MM.1S (cell line): ENCODE measurements at places on chromosomes 6 and 20.
A peak's percentile ranks its signal among the peaks of the same experiment; 100 is the strongest.

DNA sequence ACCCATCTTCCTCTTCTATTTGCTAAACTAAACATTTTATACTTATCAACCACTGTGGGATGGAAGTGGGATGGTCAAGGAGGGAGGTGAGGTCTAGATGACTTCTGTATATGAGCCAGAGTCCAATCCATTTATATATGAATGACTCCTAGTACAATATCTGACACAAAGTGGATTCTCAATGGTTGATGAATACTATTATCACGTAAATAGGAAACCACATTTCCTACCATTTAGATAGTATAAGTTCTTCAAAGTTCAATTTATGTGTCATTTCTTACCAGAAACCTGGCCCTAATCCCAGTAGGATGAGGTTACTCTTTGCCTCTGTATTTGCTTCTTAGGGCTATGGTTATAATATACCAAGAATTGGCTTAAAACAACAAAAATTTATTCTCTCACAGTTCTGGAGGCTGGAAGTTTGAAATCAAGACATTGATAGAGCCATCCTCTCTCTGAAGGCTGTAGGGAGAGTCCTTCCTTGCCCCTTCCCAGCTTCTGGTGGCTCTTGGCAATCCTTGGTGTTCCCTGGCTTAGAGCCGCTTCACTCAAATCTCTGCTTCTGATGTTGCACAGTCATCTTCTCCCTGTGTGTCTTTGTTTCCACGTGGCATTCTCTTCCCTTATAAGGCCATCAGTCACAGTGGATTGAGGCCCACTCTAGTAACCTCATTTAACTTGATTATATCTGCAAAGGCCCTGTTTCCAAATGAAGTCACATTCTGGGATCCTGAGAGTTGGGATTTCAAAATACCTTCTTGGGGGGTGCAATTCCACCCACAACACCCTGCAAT lies 41.0 kb upstream of the RAB23 start:
- DNase-seq: no peak

GRCh38 chr6:97440590-97441176 lies 157.7 kb upstream of the MMS22L start:
- peak; percentile 80 for DNase-seq

- DNase-seq: no peak
Measured at GRCh38 chr6:90715093-90715655, 128.3 kb upstream of the MAP3K7 start.

GRCh38 chr20:24863356-24863755 lies 85.7 kb upstream of the CST7 start:
- no peak for DNase-seq

DNA sequence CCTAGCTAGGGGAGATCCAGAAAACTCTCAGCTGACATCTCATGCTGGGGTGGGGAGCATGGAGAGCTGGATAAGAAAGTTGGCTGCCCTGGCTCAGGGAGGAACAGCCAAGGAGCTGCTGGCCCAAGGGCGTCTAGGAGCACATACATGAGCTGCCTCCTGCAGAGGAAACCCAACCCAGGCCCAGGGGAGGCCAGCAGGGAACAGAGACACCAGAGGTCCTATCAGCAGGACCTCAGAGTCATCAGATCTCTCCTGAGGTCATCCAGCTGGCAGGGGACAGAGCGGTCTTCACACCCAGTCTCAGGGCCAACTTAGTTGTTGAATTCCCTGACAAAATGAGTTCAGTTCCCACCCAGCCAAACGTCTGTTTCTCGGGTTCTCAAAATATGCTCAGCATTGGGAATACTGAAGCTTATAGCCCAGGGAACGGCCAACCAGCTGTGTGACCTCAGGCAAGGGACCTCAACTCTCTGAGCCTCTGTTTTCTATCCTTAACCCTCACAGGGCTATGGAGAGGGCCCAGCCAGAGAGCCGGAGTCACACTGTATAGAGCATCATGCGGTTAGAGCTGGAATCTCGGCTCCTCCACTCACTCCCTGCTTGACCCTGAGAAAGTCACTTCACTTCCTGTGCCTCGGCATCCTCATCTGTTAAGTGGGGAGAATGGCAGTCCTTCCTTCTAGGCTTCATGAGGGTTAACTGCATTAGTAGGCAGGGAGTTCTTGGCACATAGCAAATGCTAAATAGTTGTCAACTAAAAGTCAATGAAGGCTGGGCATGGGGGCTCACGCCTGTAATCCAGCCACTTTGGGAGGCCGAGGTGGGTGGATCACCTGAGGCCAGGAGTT lies 13.8 kb downstream of the ADA start:
- DNase-seq: no peak

DNA sequence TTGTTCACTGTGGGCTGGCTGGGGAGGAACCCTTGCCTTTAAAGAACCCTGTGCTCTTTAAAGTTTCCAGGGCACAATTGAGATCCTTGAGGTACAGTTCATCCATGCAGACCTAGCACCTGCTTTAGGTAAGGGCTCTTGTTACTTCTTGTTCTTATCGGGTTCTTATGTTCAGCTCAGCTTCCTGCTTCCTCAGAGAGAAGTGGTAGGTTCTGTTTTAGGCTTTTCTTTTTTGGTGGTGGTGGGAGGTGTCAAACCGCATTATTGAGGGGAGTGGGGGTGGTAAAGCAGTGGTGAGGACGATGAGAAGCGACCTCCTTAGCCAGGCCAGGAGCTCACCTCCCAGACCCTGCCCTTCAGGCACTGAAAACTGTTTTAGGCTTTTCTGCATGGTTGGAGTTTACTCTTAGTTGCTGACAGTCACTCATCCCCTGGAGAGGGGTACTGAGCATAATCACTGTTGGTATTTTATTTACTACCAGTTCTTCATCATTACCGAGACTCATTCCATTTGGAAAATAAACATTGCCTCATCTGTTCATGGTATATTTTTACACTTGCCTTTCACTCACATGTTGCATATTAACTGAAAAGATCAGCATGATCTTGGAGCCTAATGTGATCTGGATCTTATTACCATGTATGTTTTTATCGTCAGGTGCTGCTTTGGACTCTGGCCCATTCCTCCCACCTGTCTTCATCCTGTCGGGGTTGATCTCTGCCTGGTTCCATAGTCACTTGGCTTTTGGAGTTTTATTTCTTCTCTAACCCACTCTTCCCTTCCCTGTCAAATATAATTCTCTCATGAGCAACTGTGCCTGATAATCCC lies 35.4 kb downstream of the SLC16A10 start:
- DNase-seq: no peak

DNA sequence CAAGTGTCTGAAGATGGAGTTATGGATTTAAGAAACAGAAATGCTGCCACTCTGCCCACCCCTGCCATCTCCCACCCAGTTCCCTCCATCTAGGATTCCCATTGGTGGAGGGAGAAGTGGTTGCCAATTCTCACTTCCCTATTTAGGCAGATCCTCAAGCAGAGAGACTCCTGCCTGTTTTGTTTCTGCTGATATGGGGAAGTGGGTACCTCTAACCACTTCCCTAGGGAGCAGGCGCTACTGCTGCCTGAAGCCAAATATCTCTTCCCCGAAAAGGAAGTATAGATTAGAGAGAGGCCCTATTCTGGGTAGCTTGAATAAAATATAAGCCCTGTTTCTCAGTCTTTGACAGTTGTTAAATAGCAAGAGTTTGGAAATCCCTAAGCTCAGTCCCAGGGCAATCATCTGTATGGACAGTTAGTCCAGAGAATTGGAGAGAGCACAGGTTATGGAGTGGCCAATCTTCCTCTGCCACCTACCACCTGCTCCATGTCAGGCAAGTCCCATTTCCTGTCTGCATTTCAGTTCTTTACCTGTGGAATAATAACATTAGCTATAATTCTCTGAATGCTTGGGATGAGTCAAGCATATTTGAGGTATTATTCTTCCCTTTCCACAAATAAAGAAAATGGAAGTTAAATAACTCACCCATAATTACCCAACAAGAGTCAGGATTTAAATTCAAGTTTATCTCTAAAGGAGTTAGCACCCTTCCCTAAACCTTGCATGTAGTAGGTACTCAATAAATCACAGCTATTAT lies 2.6 kb upstream of the ADGB start:
- DNase-seq: no peak

GRCh38 chr6:155544677-155545076 lies 89.0 kb upstream of the NOX3 start:
- no peak for DNase-seq

DNA sequence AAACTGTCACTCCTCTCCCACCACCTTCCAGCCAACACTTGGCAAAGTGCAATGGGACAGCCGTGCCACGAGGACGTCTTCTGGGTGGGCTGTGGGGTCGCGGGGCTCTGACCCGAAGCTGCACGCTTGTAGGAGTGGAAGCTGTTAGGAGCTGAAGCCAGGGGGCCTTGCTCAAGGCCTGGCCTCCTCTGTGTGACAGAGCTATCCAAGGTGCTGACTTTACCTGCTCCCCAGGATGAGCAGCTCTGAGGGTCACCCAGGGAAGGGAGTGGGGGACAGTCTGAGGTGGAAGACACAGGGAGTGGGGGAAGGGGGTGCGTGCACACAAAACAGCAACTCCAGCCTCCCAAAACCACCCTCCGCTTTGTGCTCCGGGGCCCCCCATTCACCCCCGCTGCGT lies 17.5 kb upstream of the CHRNA4 start:
- DNase-seq: no peak

DNA sequence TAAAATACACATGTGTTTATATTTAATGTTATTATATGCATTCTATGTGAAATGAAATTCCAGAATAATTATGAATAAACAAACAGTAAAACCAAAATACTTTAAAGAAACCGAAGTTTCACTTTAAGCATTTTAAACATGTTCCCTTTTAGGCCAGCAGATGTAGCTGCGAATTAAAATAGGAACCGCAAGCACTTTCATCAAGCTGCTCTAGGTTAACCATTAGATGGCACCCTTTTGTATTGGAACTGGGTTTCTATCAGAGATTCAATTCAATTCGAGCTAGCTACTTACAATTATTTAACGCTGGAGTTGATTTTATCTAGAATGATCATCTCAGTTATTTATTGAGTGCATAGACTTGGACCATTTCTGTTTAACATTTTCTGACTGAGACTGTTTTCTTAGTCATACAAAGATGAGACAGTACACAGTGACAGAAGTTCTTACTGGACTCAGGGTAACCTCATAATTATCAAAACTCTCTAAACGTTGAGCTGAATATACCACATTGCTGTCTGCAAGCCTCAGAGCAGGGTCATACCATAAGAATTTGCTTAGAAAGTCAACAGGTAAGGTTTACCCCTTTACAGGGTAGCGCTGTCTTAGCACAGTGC lies 8.5 kb downstream of the TMEM242 start:
- DNase-seq: peak; percentile 69

- DNase-seq: no peak
Measured at GRCh38 chr6:139583420-139583819, 209.0 kb upstream of the CITED2 start.

- no peak for DNase-seq
Measured at GRCh38 chr20:1295276-1295930, 29.3 kb downstream of the SNPH start.

- peak; percentile 10 for DNase-seq
Measured at GRCh38 chr6:5968817-5969734, 37.6 kb downstream of the NRN1 start.

DNA sequence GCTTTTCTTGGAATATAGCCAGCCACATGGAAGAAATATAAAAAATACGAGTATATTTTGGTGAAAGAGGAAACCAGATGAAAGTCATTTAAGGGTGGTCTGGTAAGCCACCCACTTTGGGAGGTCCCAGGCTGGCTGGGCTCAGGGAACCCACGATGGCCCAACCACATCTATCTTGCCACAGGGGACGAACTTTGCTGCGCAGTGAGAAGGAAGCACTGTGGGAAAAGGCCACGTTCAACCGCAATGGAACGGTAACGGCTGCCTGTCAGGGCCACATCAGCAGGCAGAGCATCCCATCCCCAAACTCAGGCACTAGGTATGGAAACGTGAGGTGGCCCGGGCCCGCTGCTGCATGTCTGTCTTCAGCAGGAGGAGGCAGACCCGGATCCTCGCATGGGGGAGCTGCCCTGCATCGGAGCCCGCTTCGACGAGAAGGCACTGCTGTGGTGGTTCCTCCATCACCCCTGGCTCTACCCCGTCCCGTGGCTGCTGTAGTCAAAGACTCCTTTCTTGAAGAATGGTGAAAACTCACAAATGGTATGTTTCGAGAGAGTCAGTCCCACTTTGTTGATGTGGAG lies 300.4 kb downstream of the KIF16B start:
- no peak for DNase-seq

GRCh38 chr6:85115876-85116275 lies 334.0 kb upstream of the NT5E start:
- DNase-seq: no peak

GRCh38 chr6:140602431-140603248 lies 1228.2 kb upstream of the CITED2 start:
- no peak for DNase-seq

DNA sequence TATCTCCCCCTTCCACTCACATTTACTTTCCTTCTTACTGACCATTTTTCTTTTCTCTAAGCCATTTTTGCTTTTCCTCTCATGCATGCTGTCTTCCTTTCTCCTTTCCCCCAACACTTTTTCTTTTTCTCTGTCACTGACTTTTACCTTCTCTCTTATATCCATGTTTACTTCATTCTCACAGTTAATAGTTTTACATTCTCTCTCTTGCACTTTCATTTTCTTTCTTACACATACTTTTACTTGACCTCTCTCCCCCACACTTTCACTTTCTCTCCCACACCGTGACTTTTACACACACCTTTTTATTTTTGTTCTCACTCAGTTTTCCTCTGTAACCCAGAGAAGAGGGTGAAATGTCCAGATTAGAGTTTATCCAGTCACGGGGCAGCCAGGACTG lies 636.3 kb downstream of the PTPRT start:
- DNase-seq: no peak

DNA sequence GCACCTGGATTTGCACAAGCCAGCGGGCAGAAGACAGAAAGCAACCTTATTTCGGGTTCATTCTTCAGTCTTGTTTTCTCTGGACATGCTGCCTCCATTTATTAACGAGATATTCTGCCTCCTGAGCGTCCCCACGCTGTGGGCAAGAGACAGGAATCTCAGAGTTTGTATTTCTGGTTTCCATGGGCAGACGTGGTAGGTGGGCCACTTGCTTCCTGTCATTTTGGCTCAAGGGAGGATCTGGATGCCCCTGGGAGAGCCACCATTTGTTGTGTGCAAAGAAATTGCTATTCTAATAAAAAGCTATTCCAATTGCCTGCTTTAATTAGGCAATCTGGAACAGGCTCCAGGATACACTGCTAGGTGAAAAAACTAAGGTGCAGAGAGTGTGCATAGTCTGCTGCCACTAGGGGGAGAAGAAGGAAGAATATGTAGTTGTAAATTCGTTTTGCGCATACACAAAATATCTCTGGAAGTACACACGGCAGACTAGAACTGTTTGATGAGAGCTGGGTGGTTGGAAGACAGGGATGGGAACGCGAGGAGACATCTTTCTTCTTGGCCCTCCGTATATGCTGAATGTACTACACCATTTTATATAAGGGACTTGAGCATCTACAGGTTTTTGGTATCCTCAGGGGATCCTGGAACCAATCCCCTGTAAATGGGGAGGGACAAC lies 30.1 kb upstream of the SLC16A10 start:
- DNase-seq: peak; percentile 40

GRCh38 chr6:22590423-22590822 lies 21.1 kb downstream of the HDGFL1 start:
- no peak for DNase-seq

- no peak for DNase-seq
Measured at GRCh38 chr6:116011520-116011919, 49.2 kb downstream of the FRK start.
